Activated T-cell treated with anti-CD3 and anti-CD28 coated beads, Interleukin-2, amount 50 U/mL, for 4 hours (primary cell): ENCODE measurements at places on chromosomes 6 and 20. TPM values are rescaled to one million over a fixed set of nuclear protein-coding genes. Genes with fewer than 3 reads are reported as not detected.

The CCM2L gene
- not detected for total RNA-seq

The CASS4 gene
- 2.5 TPM for total RNA-seq

The TMEM151B gene
- not detected for total RNA-seq

The RIMS4 gene
- 0.03 TPM for total RNA-seq

The HLA-DMB gene
- 0.46 TPM for total RNA-seq

The HLA-DRB1 gene
- 6.4 TPM for total RNA-seq

The PPP1R16B gene
- total RNA-seq = 148 TPM

The SLC35D3 gene
- not detected for total RNA-seq

The PRRT1 gene
- total RNA-seq = 0.51 TPM

The CAP2 gene
- not detected for total RNA-seq

The MCM8 gene
- total RNA-seq = 20.1 TPM

The SLC22A2 gene
- total RNA-seq = not detected

The IL17A gene
- 1.9 TPM for total RNA-seq

The LRRC73 gene
- total RNA-seq = 0.20 TPM

The SAMD5 gene
- total RNA-seq = not detected
